Thoracic aorta (tissue), 2 donors: ENCODE measurements at places on chromosomes 2 and 18. TPM values are rescaled to one million over a fixed set of nuclear protein-coding genes. Genes with fewer than 3 reads are reported as not detected.

DNA sequence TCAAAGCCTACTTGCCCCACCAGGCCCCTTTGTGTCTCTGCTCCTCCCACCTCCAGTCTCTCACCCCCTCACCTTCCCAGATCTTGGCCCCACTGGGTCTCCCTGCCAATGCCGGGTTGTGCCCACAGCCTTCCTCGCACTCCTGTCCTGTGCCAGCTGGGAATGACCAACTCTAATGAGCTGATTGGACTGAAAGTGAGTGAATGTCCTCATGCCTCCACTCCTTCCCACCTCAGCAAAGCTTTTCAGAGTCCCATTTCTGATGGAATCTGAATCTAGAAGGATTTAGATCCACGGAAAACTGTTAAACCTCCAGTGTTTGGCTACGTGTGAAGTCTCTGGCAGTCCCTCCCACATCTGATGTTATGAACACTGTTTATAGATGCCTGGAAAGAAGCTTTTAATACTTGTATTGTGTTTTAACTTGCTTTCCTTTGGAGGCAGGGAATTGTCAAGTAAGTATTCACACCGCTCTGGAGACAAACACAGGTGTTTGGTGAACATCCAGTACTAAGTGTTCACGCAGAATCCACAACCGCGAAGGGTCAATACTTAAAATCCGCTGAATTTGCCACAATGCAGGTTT is 103.9 kb downstream of the RTN4 start:
- peak overlapping the region; percentile 45 for H3K27ac ChIP-seq
- H3K36me3 ChIP-seq = no peaks in the 10 kb centered on the region
- H3K27me3 ChIP-seq = no peaks in the 10 kb centered on the region
- no peak for DNase-seq
- peaks cover 9% of the 10 kb centered on the region for H3K4me1 ChIP-seq

- H3K4me3 ChIP-seq = no peak overlapping the region
- no peaks in the 10 kb centered on the region for H3K27me3 ChIP-seq
- H3K36me3 ChIP-seq = no peaks in the 10 kb centered on the region
- no peak for DNase-seq
- peaks cover 4% of the 10 kb centered on the region for H3K4me1 ChIP-seq
Measured at GRCh38 chr2:38540580-38541286, 62.0 kb downstream of the HNRNPLL start.

GRCh38 chr2:41087946-41088345 is 636.1 kb upstream of the SLC8A1 start:
- H3K4me1 ChIP-seq = no peaks in the 10 kb centered on the region
- H3K4me3 ChIP-seq = no peak overlapping the region
- H3K27me3 ChIP-seq = no peaks in the 10 kb centered on the region
- H3K27ac ChIP-seq = no peak overlapping the region

DNA sequence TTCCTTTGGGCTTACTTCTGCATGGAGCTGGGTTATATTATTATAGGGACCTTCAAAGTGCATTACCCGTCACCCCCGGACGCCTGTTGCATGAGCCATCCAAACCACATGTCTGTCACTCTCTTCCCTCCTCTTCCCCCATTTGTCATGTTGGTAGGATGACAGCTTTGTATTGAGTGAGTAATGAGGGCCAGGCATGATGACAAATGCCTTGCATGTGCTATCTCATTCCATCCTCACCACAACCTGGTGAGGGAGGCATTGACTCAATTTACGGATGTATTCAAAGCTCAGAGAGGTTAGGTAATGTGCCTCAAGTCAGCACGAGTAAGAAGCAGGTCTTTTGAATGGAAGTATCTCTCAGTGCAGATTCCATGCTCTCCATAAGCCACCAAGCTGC is 510.5 kb upstream of the TNP1 start:
- no peak overlapping the region for H3K27ac ChIP-seq
- H3K4me3 ChIP-seq = no peak overlapping the region
- no peak for DNase-seq

GRCh38 chr2:184394642-184395041 is 203.7 kb upstream of the ZNF804A start:
- H3K4me3 ChIP-seq = no peak overlapping the region
- DNase-seq = no peak
- H3K4me1 ChIP-seq = no peaks in the 10 kb centered on the region
- H3K27me3 ChIP-seq = no peaks in the 10 kb centered on the region

DNA sequence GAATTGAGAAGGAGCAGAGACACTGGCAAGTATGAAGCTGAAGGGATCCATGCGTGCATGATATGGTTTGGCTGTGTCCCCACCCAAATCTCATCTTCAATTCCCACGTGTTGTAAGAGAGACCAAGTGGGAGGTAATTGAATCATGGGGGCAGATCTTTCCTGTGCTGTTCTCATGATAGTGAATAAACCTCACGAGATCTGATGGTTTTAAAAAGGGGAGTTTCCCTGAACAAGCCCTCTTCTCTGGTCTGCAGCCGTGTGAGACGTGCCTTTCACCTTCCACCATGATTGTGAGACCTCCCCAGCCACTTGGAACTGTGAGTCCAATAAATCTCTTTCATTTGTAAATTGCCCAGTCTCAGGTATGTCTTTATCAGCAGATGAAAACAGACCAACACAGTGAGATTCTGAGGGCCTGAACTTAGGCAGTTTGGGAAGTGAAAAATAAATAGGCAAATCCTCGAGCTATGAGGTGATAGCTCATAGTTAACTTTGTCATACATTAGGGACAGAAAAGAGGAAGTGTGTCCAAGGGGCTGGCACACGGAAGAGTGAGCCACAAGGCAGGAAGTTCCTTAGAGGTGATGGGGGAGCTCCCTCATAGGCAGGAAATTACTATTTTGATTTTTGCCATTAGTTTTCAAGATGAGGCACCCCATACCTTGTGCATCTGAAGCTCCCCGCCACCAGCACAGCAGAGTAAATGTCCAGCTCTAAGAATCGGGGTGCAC is 658.8 kb upstream of the ID2 start:
- H3K27me3 ChIP-seq = no peaks in the 10 kb centered on the region
- no peak for DNase-seq
- H3K4me3 ChIP-seq = no peak overlapping the region

GRCh38 chr18:79583426-79583825 is 96.2 kb upstream of the CTDP1 start:
- no peak overlapping the region for H3K4me3 ChIP-seq
- no peak for DNase-seq
- H3K4me1 ChIP-seq = peaks cover 27% of the 10 kb centered on the region
- H3K36me3 ChIP-seq = no peaks in the 10 kb centered on the region
- H3K27me3 ChIP-seq = no peaks in the 10 kb centered on the region
- H3K27ac ChIP-seq = no peak overlapping the region

DNA sequence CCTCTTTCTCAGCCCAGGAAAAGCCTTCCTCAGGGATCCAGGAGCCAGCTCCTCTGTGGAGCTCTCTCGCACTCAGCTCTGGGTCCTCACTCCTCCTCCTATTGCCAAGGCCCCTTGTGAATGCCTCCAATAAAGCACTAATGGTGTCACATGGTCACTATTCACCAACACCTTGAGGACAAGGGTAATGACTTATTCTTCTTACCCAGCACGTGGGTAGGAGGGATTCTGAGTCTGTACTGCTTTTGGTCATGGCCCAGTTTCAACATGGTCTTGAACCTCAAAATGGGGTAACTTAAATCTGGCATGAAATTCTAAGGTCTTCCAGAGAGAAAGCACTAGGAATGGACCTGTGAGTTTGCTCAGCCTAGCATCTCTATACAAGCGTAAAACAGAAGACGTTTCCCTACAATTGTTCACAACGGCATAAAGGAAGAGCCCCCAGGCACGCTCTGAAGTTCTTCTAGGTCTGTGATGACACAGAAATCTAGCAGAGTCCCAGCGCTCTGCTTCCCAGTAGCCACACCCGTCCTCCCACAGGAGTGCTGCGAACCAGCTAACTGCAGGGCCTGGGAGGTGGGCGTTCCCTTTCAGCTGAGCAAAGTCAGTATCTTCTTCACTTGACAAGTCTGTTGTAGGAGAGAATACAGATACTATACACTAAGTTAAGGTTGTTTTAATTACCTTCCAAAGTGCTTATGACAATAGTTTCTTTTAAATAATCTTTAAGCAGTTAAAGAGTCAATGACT is 14.6 kb upstream of the KIDINS220 start:
- no peaks in the 10 kb centered on the region for H3K27me3 ChIP-seq
- no peak overlapping the region for H3K27ac ChIP-seq
- no peaks in the 10 kb centered on the region for H3K4me1 ChIP-seq
- DNase-seq = no peak
- no peaks in the 10 kb centered on the region for H3K36me3 ChIP-seq

- H3K4me3 ChIP-seq = no peak overlapping the region
- no peaks in the 10 kb centered on the region for H3K4me1 ChIP-seq
- DNase-seq = no peak
- no peaks in the 10 kb centered on the region for H3K36me3 ChIP-seq
Measured at GRCh38 chr2:236078297-236079255, 89.6 kb downstream of the GBX2 start.

GRCh38 chr2:40329739-40330030 is 122.2 kb downstream of the SLC8A1 start:
- H3K27me3 ChIP-seq = no peaks in the 10 kb centered on the region
- H3K4me1 ChIP-seq = peaks cover 25% of the 10 kb centered on the region
- no peak overlapping the region for H3K4me3 ChIP-seq
- H3K27ac ChIP-seq = no peak overlapping the region

DNA sequence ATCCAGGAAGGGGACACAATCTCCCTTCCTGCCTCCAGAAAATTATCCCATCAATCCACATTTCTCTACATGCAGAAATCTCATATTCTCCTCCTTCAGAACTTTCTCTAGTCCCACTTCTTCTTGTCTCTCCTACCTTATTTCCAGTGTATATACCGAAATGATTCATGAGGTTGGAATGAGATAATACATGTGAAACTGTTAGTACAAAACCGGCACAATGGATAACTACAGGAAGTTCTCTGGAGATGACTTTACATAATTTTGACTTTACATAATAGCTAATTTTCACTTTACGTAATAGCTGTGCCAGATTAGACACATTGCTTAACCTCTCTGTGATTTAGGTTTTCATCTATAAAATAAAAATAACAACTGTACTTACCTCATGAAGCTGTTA is 801.3 kb downstream of the ERBB4 start:
- H3K4me1 ChIP-seq = no peaks in the 10 kb centered on the region
- no peaks in the 10 kb centered on the region for H3K27me3 ChIP-seq
- H3K27ac ChIP-seq = no peak overlapping the region
- H3K4me3 ChIP-seq = no peak overlapping the region
- no peaks in the 10 kb centered on the region for H3K36me3 ChIP-seq
- no peak for DNase-seq

DNA sequence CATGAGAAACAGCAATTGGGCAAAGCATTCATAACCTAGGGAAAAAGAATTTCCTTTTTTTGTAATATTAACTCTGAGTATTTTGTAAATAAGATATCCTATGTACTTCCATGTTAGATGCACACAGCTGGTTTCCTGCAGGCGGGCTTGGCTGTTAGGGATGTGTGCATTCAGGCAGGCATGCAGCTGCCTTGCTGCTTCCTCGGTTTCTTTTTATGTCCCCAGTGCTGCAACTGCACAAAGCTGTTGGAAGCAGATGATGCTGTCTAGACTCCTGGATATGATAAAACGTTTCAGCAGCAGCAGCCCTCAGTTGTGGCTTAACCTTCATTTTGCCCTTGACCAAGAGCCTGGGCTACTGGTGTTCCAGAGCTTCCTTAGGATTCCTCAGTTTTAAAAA is 89.4 kb upstream of the EML6 start:
- H3K36me3 ChIP-seq = peaks cover 34% of the 10 kb centered on the region
- no peak for DNase-seq
- H3K27ac ChIP-seq = no peak overlapping the region
- H3K4me1 ChIP-seq = peaks cover 65% of the 10 kb centered on the region
- no peak overlapping the region for H3K4me3 ChIP-seq

DNA sequence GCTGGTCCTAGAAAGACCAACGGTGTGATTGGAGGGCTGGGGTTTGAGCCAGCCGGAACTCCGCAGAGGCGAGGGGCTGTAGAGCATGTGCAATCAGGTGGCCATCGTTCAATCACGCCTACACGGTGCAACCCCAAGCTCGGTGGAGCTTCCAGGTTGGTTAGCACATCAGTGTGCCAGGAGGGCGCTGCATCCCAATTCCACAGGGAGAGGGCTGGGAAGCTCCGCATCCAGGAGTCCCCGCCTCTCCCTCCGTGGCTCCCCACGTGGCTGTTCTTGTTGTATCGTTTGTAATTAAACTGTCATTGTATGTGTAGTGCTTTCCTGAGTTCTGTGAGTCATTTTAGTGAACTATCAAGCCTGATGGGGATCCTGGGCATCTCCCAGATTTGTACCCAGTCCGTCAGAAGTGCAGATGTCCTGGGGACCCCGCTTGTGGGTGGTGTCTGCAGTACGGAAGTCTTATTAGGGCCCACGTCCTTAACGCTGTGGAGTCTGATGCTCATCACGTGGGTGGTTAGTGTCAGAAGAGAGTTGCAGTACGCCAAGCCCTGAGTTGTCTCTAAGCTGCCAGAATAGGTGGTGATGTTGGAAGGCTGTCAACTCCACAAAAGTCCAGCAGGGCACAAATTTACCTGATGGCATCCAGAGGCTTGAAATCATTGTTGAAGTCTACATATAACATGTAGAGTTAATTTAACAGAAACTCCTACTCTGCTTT is 20.6 kb upstream of the AMMECR1L start:
- H3K4me1 ChIP-seq = peaks cover 3% of the 10 kb centered on the region
- no peak overlapping the region for H3K4me3 ChIP-seq
- no peaks in the 10 kb centered on the region for H3K36me3 ChIP-seq
- H3K27me3 ChIP-seq = no peaks in the 10 kb centered on the region
- no peak for DNase-seq

DNA sequence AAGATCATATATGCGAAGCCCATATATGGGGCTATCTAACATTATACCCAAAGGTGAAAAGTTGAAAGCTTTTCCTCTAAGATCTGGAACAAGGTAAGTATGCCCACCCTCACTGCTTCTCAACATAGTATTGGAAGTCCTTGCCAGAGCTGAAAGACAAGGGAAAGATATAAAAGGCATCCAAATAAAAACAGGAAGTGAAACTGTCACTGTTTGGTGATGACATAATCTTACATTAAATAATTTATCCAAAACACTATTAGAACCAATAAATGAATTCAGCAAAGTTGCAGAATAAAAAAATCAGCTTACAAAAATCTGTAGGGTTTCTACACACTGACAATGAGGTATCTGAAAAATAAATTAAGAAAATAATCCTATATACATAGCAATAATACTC is 205.8 kb downstream of the INSIG2 start:
- no peak overlapping the region for H3K4me3 ChIP-seq
- H3K27ac ChIP-seq = no peak overlapping the region
- no peak for DNase-seq
- H3K27me3 ChIP-seq = no peaks in the 10 kb centered on the region
- no peaks in the 10 kb centered on the region for H3K36me3 ChIP-seq

GRCh38 chr18:38695559-38696280 is 1130.1 kb upstream of the CELF4 start:
- H3K27ac ChIP-seq = no peak overlapping the region
- H3K36me3 ChIP-seq = no peaks in the 10 kb centered on the region
- no peaks in the 10 kb centered on the region for H3K27me3 ChIP-seq
- DNase-seq = no peak
- H3K4me3 ChIP-seq = no peak overlapping the region
- no peaks in the 10 kb centered on the region for H3K4me1 ChIP-seq

The ABCG8 gene
- total RNA-seq = not detected

The FOXD4L1 gene
- not detected for total RNA-seq

The BMP10 gene
- total RNA-seq = not detected

The SLC19A3 gene
- total RNA-seq = 3.7 TPM
